ENCODE measurements at places on chromosomes 11 and 22. TPM values are rescaled to one million over a fixed set of nuclear protein-coding genes. Genes with fewer than 3 reads are reported as not detected.

- H3K36me3 ChIP-seq, result peaks cover 49% of the 10 kb centered on the region
- no peak overlapping the region for H3K27ac ChIP-seq
- DNase-seq, result no peak
- H3K4me3 ChIP-seq, result no peak overlapping the region
- H3K4me1 ChIP-seq, result peaks cover 30% of the 10 kb centered on the region
Observed at GRCh38 chr11:17073370-17074027, 4.0 kb downstream of the RPS13 start.

DNA sequence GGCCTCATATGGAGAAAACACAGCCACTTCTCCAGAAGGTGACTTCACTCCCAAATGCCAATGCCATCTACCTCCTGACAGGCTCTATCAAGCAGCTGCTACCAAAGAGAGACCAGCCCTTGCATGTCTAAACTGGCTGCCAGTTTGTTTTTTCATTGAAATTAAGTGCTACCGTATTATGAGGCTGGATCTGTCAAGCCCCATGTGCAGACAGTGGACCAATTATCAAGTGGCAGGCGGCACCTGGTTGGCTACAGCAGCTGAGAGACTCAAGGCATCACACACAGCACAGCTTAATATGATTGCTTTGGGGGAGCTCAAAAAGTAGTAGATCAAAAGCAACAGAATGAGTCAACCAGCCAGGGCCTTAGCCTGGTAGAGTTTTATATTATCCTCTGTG is 1293.0 kb upstream of the TENM4 start:
- no peaks in the 10 kb centered on the region for H3K27me3 ChIP-seq
- H3K36me3 ChIP-seq, result no peaks in the 10 kb centered on the region
- DNase-seq, result no peak
- H3K27ac ChIP-seq, result no peak overlapping the region

- H3K36me3 ChIP-seq, result no peaks in the 10 kb centered on the region
- H3K27ac ChIP-seq, result no peak overlapping the region
- peaks cover 8% of the 10 kb centered on the region for H3K4me1 ChIP-seq
- H3K27me3 ChIP-seq, result no peaks in the 10 kb centered on the region
Observed at GRCh38 chr22:39130152-39130704, 22.3 kb downstream of the CBX7 start.

DNA sequence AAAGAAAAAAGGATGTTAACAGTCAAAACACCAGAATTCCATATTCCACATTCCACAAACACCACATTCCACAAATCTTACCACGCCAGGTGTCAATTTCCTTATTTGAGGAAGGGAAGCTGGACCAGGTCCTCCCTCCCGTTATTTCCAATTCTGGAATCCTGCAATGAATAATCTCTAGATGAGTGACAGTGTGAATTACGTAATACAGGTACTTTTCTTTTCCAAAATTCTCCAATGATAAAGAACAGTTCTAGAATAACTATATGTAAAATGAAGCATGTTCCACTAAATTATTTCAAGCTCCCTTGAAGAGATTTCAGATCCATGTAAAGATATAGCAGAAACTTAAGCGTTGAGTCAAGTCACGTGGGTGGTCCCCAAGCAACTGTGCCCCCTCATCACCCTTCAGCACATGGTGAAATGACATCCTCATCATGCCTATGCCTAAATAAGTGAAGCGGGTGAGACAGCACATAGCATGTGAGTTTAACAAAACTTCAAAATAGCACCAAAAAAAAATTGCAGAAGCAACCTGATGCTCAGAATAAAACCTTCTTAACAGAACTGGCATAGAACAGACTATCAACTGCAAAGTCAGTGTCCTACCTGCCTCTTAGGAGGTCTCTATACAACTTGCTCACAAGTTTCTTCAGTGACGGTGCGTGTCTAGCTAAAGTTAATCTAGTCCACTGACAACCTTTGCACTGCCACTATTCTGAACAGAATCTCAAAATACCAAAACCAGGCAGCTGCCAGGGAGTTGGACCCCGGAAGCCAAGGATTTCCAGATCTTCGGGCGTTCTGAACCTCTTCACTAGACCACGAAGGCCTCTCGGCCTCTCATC is 876 bp downstream of the NFRKB start:
- no peaks in the 10 kb centered on the region for H3K27me3 ChIP-seq
- peaks cover 46% of the 10 kb centered on the region for H3K4me1 ChIP-seq
- DNase-seq, result peak; percentile 31
- H3K27ac ChIP-seq, result peak overlapping the region; percentile 76

GRCh38 chr22:38871360-38872171 is 450 bp downstream of the CBX6 start:
- peaks cover 37% of the 10 kb centered on the region for H3K36me3 ChIP-seq
- peak overlapping the region; percentile 91 for H3K27ac ChIP-seq
- peak; percentile 45 for DNase-seq

DNA sequence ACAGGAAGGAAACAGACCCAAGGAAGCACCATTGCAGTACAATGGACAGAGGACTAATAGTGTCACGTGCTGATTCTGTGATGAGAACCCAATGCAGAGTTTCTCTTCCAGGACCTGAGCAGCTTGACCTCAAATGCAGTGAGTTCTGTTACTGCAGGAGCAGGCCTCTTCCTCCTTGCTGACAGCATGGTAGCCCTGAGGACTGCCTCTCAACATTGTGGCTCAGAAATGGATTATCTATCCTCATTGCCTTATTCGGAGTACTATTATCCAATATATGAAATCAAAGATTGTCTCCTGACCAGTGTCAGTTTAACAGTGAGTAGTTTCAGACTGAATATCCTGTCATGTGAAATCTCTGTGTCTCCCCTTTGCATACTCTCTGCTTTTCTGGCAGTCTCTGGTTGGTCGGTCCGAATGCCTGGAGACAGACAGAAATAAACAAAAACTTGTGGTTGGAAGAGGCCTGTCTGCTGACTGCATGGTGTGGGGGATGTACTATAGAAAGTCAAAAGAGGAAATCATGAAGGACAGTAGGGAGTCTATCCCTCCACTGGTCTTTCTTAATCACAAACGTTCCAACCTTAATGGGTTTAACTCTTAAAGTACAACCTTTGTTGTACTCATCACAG is 6.9 kb upstream of the MS4A14 start:
- H3K4me1 ChIP-seq, result no peaks in the 10 kb centered on the region
- H3K4me3 ChIP-seq, result no peak overlapping the region
- H3K27ac ChIP-seq, result no peak overlapping the region
- H3K36me3 ChIP-seq, result no peaks in the 10 kb centered on the region
- DNase-seq, result no peak
- peaks cover 3% of the 10 kb centered on the region for H3K27me3 ChIP-seq

DNA sequence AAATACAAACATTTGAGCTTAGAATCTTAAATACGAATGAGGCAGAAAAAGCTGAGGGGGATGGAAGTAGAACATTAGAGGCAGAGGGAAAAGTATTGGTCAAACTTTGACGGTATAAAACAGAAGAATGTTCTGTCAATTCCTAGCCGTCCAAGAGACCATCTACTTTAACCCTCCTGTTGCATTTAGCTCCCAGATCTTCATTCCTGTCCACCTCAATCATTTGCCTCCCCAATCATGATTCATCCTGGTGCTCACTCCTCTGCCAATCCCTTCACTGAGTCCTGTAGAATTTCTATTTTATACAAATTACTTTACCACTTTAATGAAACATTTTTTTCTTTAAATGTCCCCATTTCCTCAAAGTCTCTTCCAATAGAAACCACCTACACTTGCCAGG is 28.2 kb downstream of the C2CD3 start:
- H3K27me3 ChIP-seq, result no peaks in the 10 kb centered on the region
- peaks cover 2% of the 10 kb centered on the region for H3K4me1 ChIP-seq
- H3K27ac ChIP-seq, result no peak overlapping the region
- H3K4me3 ChIP-seq, result no peak overlapping the region
- no peak for DNase-seq

DNA sequence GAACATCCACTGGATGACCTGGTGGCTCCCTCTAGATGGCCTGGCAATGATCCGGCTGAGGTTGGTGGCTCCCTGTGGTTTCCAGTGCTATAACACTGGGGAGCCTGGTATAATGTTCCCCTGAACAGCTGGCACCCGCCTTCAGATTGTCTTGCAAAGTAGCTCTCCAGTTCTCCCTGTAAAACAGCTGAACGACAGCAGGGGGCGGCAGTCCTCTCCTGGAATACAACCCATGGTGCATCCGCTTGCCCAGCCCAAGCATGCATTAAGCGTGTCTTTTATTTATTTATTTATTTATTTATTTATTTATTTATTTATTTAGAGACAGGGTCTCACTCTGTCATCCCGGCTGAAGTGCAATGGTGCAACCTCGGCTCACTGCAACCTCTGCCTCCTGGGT is 258.9 kb downstream of the BUD13 start:
- no peaks in the 10 kb centered on the region for H3K4me1 ChIP-seq
- no peak overlapping the region for H3K27ac ChIP-seq
- no peak overlapping the region for H3K4me3 ChIP-seq
- H3K36me3 ChIP-seq, result no peaks in the 10 kb centered on the region
- peak; percentile 53 for DNase-seq

DNA sequence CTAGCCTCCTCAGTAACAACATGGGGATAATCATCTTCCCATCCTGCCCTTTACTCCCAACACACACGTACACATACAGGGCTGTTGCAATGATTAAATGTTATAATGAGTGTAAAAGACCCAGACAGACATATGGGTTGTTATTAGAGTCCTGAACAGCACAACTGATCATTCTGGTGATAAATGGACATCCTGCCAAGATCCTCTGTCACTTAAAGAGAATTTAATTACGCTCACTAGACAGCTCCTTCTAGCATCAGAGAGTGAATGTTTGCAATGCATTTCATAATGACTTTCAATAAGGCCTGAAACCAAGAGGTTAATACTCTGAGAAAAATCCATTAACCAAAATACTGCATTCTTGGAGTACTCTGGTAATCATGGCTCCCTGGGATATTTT is 115.8 kb downstream of the KCNC1 start:
- H3K4me3 ChIP-seq, result no peak overlapping the region
- H3K4me1 ChIP-seq, result no peaks in the 10 kb centered on the region
- DNase-seq, result no peak
- no peak overlapping the region for H3K27ac ChIP-seq

DNA sequence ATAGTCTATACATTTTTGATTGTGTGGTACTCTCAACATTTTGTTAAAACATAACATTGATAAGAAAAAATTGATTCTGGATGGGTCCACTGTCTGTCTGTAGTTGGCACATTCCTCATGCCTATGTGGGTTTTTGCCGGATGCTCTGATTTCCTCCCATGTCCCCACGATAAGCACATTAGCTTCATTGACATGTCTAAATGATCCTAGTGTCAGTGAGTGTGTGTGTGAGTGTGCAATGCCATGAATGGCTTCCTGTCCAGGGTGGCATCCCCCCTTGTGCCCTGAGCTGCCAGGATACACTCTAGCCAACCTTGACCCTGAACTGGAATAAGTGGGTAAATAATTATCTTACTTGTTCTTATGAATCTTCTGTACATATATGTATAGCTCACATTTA is 5.4 kb downstream of the SFI1 start:
- no peak overlapping the region for H3K4me3 ChIP-seq
- DNase-seq, result no peak
- peaks cover 66% of the 10 kb centered on the region for H3K4me1 ChIP-seq
- H3K36me3 ChIP-seq, result peaks cover 55% of the 10 kb centered on the region
- no peaks in the 10 kb centered on the region for H3K27me3 ChIP-seq

DNA sequence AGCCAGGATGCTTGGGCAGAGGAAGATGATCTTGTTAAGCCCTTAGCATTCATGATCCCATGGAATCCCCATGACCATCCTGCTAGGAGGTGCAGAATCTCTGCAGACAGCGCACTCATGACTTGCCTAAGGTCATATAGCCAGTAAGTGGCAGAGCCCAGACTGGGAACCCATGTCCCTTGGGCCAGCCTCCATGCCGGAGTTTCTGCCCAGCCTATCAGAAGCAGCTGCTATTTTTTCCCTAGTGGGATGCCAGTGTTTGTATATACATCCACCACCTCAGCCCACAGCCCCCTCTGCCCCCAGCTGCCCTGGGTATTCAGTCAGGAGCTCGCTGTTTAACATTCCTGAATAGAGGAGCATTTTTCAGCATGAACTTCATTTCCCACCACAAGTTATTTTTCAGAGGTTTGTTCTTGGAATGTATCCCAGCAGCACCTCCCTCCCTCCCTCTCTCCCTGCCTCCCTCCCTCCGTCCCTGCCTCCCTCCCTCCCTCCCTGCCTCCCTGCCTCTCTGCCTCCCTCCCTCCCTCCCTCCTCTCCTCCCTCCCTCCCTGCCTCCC is 34.4 kb upstream of the SUSD2 start:
- no peak for DNase-seq
- H3K36me3 ChIP-seq, result peaks cover 3% of the 10 kb centered on the region
- H3K4me3 ChIP-seq, result no peak overlapping the region
- no peaks in the 10 kb centered on the region for H3K27me3 ChIP-seq

The PANX1 gene
- 11.7 TPM for total RNA-seq

The STK33 gene
- 0.46 TPM for total RNA-seq

The MOV10L1 gene
- total RNA-seq, result not detected

The SAA1 gene
- not detected for total RNA-seq

The PRDM11 gene
- total RNA-seq, result 1.2 TPM

The DDI1 gene
- not detected for total RNA-seq

The ROBO4 gene
- total RNA-seq, result not detected
